Cerebellum (tissue), 4 donors: ENCODE measurements at places on chromosomes 7 and 10.
A peak's percentile ranks its signal among the peaks of the same experiment; 100 is the strongest.

GRCh38 chr10:3773460-3774017, 11.5 kb downstream of the KLF6 start:
- DNase-seq = no peak

DNA sequence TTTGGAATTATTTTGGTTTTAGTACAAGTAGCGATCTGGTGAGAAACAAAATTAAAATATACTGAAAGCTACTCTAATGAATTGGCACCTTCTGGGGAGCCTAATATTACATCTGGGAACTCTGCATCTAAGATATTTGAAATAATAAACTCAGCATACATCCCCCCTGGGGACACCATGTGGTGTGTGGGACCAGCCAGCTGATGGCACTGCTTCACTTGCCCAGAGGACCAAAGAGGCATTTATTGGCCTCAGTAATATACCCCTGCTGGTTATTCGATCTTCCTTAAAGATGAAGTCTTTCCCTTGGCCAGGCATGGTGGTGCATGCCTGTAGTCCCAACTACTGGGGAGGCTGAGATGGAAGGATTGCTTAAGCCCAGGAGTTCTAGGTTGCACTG, 195.1 kb upstream of the AUTS2 start:
- no peak for DNase-seq

DNA sequence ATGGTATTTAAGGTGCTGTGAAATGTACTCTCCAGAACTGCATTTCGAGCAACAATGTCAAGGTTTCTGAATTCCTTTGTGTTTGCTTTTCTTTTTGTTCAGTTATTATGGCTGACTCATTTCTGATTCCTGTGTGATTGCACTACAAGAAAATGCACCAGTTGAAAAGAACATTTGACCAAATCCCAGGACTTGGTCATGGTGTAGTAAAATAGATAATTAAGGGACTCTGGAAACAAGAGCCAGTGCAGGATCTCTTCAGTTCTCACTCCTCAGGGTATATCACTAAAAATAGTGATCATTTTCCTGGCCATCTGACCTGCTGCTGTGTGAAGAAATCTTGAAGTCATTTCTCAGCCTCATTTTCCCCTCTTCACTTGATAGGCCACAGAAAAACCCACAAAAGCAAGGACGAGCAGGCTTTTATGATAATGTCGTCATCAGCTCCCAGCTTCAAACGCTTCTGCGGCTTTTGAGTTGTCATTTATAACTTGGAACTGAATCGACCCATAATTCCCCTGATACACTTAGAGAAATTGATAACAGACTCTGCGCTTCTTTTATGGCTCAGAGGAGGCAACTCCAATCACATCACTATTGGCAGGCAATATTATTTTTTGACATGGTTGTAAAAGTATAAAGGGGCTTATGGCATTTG, 274.7 kb downstream of the HDAC9 start:
- no peak for DNase-seq

GRCh38 chr7:127252778-127253280, at the start of gene GRM8:
Gene GRM8 (minus strand): TSS chr7:127252941.
- DNase-seq = peak; percentile 32

- no peak for DNase-seq
These were observed 69.0 kb upstream of the RSBN1L start for GRCh38 chr7:77627309-77627676.

DNA sequence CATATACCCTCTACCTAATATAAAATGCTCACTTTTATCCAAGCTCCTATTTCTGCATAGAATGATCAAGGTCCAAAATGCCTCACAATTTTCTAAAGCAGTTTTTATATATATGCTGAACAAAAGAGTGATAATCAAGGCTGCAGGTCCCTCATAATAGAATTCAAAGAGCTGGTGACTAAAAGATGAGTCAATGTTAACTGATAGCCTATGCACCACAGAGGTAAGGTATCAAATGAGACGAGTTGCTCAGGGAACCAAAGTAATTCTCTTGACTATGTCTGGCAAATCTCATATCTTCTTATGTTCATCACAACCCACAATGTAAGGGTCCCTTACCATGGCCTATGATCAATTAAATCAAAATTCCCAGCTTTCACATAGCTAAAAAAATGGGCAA, 15.2 kb downstream of the PDZD8 start:
- DNase-seq = no peak

- DNase-seq = no peak
These were observed 142.8 kb upstream of the SEMA3E start for GRCh38 chr7:83791737-83792136.

- no peak for DNase-seq
These were observed 26.9 kb downstream of the TMEM120A start for GRCh38 chr7:75967487-75967997.

DNA sequence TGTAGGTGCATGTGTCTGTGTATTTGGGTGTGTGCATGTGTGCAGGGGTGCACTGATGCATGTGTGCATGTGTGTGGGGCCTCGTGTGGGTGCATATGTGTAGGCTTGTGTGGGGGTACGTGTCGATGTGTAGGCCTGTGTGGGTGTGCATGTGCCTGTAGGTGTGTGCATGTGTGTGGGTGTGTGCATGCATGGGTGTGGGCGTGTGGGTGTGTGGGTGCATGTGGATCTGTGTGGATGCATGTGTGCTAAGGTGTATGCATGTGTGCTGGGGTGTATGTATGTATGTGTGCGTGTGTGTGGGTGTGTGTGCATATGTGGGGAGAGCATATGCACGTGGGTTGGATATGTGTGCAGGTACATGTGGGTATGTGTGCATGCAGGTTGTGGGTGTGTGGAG, 73.2 kb downstream of the NKX6-2 start:
- DNase-seq = no peak

- no peak for DNase-seq
These were observed 42.7 kb downstream of the PRF1 start for GRCh38 chr10:70559861-70560260.

GRCh38 chr10:5117026-5117425, 22.8 kb downstream of the AKR1C3 start:
- no peak for DNase-seq

DNA sequence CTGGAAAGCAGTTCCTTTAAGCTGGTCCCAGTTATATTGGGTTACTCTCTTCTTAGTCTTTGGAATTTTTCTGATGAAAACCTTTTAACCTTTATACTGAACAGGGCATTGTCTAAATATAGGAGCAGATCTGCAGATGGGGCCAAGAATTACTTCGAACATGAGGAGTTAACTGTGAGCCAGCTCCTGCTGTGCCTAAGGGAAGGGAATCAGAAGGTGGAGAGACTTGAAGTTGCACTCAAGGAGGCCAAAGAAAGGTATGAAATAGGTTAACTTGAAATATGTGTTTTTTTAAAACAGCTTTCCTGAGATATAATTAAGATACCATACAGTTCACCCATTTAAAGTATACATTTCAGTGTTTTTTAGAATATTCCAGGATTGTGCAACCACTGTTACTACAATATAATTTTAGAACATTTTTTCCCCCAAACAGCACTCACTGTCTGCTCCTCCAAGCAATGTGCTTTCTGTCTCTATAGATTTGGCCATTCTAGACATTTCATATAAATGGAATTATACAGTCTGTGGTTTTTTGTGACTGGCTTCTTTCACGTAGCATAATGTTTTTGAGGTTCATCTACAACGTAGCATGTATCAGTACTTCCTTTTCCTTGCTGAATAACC, 18.9 kb downstream of the OPTN start:
- no peak for DNase-seq

GRCh38 chr10:125231116-125231812, 70.9 kb upstream of the CTBP2 start:
- no peak for DNase-seq

GRCh38 chr10:120506674-120507073, 49.6 kb downstream of the PLPP4 start:
- DNase-seq = no peak

DNA sequence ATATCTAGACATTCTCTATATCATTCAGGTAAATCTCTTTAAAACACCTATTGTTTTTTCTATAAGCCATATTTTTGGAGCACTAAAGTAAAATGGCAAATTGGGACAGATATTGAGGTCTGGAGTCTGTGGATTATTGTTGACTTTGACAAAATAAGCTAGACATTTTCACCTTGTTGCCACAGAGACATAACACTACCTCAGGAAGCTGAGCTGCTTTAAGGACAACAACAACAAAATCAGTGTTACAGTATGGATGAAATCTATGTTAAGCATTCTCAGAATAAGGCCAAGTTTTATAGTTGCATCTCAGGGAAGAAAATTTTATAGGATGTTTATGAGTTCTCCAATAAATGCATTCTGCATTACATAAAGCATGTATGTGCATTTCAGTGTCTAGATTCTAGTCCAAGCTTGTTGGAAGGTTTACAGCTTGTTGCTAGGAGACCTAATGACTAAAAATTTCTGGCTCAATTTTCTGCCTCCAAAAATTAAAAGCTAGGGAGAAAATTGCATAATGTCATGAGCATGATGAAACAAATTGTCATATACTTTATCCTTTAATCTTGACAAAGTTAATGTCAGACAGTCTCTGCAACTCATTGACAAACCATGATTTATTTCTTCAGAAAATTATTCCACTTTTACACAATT, 18.3 kb downstream of the LIPM start:
- peak; percentile 10 for DNase-seq

DNA sequence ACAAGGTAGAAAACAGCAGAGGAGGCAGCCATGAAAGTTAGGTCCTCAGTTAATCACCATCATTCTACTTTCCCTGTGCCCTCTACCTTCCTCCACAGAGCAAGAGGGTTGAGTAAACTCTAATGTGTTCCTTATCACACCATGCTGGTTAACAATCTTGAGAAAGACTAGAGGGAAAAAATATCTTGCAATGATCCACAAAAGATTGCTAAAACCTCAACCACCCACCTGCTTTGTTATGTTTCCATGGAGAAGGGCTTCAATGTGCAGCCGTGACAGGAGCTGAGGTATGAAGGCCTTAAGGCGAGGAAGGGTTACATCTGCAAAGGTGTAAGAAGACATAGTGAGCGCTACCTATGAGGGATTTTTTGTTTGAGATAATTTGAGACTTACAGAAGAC, 103.9 kb downstream of the IDE start:
- no peak for DNase-seq

- peak; percentile 23 for DNase-seq
These were observed 460 bp downstream of the ANXA11 start for GRCh38 chr10:80204677-80205476.

GRCh38 chr10:5413012-5413938, 918 bp downstream of the NET1 start:
- DNase-seq = peak; percentile 53

DNA sequence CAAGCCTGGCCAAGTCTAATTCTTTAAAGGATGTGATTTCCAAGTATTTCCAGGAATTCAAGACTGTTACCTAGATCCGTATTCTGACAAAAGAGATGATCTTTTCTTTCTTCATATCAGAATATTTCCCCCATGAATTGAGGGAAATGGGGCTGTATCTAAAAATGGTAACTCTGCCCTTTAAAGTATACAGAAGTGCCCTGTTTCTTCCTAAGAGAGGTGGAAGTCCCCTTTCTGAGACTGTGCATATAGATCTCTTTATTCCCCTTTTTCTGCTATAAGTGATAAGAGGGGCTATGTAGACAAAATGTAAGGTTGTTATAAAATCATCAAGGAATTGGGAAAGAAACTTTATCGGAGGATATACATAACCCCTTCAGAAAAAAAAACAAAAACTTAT, 287.1 kb upstream of the KAT6B start:
- DNase-seq = no peak

GRCh38 chr7:14773729-14774271, 128.8 kb downstream of the DGKB start:
- no peak for DNase-seq

- no peak for DNase-seq
These were observed 580.3 kb downstream of the DNAJB6 start for GRCh38 chr7:157916946-157917640.

GRCh38 chr10:109456566-109457301, 466.6 kb downstream of the XPNPEP1 start:
- DNase-seq = no peak

- no peak for DNase-seq
These were observed 127.9 kb upstream of the PRSS58 start for GRCh38 chr7:142385491-142386340.

GRCh38 chr7:3497796-3498195, 196.7 kb downstream of the SDK1 start:
- no peak for DNase-seq
